NCI-H345 (cell line): ENCODE measurements at places on chromosomes 13 and 19.
A peak's percentile ranks its signal among the peaks of the same experiment; 100 is the strongest.

- DNase-seq: no peak
Measured at GRCh38 chr19:50516964-50517703, 3.4 kb upstream of the ASPDH start.

DNA sequence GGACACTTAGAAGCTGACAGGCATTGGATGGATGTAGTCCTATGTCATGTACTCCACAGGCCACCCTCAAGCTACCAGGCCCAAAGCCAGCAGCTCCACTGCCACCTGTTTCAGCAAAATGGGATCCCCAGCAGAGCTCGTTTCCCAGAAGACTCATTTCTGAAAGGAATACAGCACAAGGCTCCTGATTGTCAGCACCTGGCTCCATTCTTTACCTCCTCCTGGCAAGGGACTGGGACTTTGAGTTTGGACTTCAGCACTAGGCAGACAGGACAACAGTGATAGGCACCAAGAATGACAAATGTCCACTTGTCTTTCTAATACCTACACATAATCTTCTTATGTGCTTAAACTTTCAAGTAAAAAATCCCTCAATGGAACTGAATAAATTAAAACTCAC is 150.4 kb upstream of the RXFP2 start:
- no peak for DNase-seq

DNA sequence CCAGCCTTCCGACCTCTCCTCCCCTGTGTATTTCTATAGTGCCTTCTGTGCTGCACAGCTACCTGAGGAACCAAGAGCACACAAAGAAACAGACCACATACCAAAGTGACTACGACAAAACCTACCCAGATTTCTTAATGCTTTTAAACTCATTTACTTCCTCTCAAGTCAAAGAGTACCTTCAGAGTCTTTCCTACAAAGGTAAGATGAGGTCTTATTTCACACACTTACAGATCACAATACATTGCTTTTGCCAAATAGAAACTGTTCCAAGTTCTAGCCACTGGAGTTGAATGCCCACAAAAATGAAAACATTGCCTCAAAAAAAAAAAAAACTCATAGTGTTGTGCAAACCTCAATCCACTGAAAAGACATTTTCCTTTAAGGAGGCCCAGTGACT is 36.4 kb downstream of the TEX26 start:
- DNase-seq: no peak

GRCh38 chr13:54647275-54647674 is 1618.7 kb downstream of the OLFM4 start:
- no peak for DNase-seq

GRCh38 chr13:33285420-33286124 is at the start of gene STARD13:
Gene STARD13, minus strand, starts transcription at chr13:33285755. Its CDS starts 117 bp downstream, at chr13:33285638.
- DNase-seq: peak; percentile 26

- no peak for DNase-seq
Measured at GRCh38 chr13:46359714-46360113, 27.3 kb downstream of the RUBCNL start.

GRCh38 chr13:85241060-85241459 is 558.2 kb downstream of the SLITRK6 start:
- no peak for DNase-seq

- no peak for DNase-seq
Measured at GRCh38 chr19:33227242-33227650, 1.6 kb upstream of the SLC7A10 start.

- no peak for DNase-seq
Measured at GRCh38 chr13:86085890-86086289, 286.7 kb upstream of the SLITRK6 start.

DNA sequence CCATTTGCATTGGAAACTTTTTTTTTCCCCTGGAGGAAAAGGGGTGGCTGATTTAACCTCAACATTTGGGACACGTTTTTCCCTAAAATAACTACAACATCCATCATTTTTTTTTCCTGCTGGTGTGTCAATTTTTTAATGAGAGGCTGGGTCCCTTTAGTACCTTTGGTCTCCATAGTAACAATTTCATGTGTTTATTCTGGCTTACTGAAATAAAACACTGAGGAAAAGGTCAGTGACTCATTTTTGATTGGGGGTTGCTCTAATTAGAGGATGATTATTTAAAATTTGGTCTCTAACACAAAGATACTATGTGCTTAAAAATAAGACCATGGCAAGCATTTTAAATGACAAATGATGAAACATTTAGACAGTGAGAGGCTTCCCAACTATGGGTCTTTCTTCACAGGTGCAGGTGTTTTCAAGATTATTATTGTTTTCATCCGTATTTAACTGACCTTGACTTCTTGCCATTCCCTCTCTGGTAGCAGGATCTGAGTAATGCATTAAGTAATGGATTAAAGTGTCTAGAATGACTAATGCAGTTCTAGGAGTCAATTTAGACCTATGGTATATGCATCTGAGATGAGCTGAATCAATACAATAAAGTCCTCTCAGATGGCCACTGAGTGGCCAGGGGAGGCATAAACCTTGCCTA is 406.4 kb downstream of the KCNRG start:
- no peak for DNase-seq

- no peak for DNase-seq
Measured at GRCh38 chr13:98678741-98679140, 73.7 kb downstream of the SLC15A1 start.

DNA sequence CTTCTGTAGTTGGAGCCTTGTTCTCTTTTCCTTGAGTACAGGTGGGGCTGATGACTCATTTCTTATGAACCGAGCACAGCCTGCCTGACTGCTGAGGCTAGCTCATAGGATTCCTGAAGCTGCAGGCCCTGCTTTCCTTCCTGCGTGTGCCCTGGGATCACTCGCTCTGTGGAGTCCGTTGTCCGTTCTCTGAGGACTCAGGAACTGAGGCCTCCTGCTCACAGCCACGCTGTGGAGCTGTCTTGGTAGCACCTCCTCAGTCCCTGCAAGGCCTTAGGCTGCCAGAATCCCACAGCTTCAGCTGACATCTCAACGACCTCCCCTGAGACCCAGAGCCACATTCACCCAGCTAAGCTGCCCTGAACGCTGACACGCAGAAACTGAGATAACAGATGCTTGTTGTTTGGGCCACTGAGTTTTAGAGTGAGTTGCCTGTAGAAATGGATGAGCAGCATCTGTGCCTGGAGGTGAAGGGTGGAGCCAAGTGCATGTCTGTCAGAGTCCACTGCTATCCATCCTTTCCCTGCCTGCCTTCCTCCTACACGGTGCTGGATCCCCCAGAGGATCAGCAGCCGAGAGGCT is 72.9 kb downstream of the ARHGEF7 start:
- no peak for DNase-seq

DNA sequence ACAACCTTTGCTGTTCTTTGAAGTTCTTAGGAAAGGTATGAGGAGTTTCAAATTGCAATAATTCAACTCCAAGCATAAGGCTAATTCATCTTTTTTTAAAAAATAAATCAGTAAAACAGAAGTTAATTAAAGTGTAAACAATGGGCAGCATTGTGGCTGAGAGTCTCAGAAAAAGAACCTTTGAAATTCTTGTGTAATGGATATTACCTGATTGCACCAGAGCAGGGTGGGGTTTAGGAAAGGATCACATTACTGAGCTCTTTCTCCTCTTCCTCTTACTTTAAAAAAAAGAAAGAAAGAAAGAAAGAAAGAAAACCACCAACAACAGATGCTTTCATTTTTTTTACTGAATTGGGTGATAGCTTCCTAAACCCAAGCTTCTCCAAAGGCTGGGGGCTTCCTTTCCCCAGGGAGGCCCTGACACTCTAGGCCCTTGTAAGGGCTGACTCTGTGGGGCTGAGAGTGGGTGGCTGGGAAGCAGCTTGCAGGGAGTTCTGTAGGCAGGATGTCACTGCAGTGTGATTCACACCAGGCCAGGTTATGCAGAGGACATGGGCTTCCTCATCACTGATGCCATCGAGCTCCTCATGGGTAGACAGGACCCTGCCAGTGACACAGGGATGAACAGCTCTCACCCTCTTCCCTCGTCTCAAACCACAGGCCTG is 564.5 kb downstream of the FGF9 start:
- no peak for DNase-seq

GRCh38 chr19:58279925-58280316 is 1.2 kb downstream of the ZNF8 start:
- no peak for DNase-seq

DNA sequence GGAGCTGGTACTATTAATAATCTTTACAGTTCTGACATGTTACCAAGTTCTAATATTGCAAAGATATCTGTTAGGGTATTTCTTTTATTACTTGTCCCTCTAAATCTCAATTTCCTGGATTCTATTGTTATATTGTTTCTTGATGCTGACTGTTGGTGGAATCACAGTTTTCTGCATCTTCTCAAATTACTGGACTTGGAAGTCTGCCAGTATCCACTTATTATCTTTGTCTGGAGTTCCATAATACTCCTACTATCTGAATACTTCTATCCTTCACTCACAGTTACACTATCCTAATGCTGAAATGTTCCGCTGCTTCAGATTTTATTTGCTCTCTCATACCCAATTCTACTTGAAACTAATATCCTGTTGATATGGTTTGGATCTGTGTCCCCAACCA is 1985.7 kb upstream of the PRR20A start:
- DNase-seq: peak; percentile 75

- no peak for DNase-seq
Measured at GRCh38 chr13:72180253-72180952, 313.4 kb upstream of the DACH1 start.

GRCh38 chr19:45115809-45116615 is 23.0 kb downstream of the PPP1R37 start:
- DNase-seq: no peak

- no peak for DNase-seq
Measured at GRCh38 chr13:36907821-36908220, 12.2 kb downstream of the SMAD9 start.

DNA sequence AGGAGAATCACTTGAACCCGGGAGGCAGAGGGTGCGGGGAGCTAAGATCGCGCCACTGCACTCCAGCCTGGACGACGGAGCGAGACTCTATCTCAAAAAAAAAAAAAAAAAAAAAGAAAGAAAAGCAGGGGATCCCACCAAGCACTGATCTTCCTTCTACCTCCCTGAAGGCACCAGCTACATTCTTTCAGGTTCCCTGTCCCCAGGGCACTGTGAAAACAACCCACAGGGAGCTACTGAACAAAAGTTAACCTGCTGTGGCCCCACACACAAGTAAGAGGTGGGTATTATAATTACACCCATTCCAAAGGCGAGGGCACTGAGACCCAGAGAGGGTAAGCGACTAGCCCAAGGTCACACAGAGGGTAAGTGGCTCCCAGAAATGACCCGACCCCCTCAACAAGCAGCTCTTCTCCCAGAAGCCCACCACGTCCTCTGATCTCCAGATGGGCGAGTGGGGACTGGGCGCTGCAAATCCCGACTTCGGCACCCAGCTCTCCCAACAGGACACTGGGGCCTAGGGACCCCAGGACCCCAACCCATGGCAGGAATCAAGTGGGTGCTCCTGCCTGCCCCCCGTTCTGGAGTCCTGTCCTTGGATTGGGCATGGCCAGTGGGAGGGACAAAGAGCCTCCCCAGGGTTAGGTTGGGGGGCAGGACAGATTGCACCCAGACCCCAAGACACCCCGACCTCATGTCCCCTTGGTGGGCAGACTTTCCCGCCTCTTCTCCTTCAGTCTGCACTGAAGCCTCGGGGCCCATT is 2.4 kb downstream of the LMNB2 start:
- DNase-seq: no peak

- no peak for DNase-seq
Measured at GRCh38 chr19:16671652-16672274, 10.8 kb downstream of the TMEM38A start.

GRCh38 chr19:36041831-36042230 is 9.2 kb upstream of the CLIP3 start:
- DNase-seq: no peak

- no peak for DNase-seq
Measured at GRCh38 chr13:99347911-99348451, 40.8 kb upstream of the GPR183 start.
